Umbilical cord (tissue), 2 donors: ENCODE measurements at places on chromosomes 13 and 19. TPM values are rescaled to one million over a fixed set of nuclear protein-coding genes. Genes with fewer than 3 reads are reported as not detected.

DNA sequence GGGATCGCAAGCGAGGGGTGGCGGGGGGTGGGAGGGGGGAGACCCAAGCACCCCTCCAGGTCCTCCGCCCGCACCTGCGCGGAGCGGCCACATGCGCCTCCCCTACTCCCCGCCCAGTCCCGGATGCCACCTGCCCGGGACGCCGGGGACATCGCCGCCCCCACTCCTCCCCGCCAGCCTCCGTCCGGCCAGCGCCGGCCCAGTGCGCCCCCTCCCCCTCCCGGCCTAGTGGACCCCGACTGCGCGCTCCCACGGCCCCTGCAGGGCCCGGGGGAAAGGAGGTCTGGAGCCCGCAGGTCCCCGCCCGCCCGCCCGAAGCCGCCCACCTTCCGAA is 263 bp downstream of the RHPN2 start:
- DNase-seq: no peak

- no peak for DNase-seq
Measured at GRCh38 chr19:51600940-51601580, 29.1 kb downstream of the SIGLEC5 start.

- no peak for DNase-seq
Measured at GRCh38 chr13:43266936-43267615, 243.7 kb downstream of the DNAJC15 start.

DNA sequence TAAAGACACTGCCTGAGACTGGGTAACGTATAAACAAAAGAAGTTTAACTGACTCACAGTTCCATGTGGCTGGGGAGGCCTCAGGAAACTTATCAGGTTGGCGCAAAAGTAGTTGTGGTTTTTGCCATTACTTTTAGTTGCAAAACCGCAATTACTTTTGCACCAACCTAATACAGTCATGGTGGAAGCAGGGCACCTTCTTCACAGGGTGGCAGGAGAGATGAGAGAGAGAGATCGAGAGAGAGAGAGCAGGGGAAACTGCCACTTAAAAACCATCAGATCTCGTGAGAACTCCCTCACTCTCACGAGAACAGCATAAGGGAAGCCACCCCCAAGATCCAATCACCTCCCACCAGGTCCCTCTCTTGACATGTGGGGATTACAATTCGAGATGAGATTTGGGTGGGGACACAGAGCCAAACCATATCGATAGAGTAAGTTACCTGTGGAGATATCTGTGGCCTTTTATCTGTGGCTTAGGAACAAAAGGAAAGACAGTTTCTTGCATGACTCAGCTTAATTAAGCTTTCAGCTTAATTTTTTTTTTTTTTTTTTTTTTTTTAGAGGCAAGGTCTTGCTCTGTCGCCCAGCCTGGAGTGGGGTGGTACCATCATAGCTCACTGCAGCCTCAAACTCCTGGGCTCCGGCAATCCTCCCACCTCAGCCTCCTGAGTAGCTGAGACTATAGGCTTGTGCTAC is 7.6 kb upstream of the CABP5 start:
- DNase-seq: no peak

GRCh38 chr13:56351041-56351440 is 789.7 kb upstream of the PRR20A start:
- no peak for DNase-seq

DNA sequence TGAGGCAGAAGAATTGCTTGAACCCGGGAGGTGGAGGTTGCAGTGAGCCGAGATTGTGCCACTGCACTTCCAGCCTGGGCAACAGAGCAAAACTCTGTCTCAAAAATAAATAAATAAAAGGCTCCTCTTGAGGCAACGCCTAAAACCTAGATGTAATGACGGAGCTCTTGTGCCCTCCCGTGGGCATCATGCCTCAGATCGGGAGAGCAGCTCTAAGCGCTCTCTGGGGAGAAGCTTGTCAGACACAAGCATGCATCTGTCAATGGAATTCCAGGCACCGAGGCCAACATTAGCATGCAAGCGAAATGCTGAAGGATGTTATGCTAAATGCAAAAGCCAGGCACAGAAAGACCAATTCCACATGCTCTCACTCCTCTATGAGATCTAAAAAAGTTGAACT is 45.6 kb upstream of the MRI1 start:
- peak; percentile 63 for DNase-seq

- DNase-seq: no peak
Measured at GRCh38 chr13:37144661-37145060, 39.2 kb upstream of the CSNK1A1L start.

- DNase-seq: no peak
Measured at GRCh38 chr19:21947775-21948174, 63.0 kb downstream of the ZNF208 start.

- no peak for DNase-seq
Measured at GRCh38 chr13:36026531-36026930, 104.7 kb downstream of the DCLK1 start.

DNA sequence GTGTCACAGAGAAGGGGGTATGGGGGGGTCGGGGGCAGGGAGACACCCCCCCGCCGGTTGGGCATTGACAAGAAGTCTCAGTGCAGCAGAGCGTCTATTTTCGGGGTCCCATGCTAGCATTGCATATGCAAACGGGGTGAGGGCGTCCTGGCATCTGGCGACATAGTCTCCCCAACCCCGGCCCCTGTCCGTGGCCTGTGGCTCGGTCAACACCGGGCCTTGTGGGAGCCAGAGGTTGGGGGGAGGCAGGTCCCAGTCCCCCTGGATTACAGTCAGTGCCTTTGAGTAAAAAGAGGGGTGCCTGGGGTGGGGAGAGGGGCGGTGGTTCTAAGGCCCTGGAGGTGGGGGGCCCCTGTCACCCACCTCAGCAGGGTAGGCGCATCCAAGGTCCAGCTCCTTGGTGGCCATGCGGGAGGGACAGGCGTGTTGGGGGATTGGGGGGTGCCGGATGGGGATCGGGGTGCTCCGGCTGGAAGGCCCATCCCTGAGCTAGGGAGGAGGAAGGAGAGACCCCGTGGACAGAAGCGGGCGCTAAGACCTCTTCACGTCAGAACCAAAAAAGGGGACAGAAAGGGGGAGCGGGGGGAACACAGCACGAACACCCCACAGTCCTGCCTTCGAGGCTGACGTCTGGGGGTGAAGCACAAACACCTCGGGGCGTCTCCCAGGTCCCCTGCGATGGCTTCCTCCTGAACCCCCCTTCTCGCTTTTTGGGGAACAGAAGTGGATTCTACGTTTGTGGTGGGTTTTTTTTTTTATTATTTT is 20.9 kb downstream of the ZBTB7A start:
- DNase-seq: no peak

DNA sequence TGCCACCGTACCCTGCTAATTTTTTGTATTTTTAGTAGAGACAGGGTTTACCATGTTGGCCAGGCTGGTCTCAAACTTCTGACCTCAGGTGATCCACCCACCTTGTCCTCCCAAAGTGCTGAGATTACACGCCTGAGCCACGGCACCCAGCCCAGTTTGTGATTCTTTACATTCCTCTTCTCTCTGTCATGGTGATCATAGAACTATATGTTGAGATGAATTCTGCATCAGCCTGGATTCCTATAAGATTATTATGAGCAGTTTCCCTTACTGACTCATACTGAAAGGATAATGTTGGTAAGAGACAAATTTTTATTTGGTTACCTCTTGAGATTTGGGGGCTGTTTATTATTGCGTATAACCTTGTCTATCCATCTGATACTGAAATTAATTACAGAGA is 121.5 kb upstream of the CSNK1A1L start:
- peak; percentile 25 for DNase-seq

DNA sequence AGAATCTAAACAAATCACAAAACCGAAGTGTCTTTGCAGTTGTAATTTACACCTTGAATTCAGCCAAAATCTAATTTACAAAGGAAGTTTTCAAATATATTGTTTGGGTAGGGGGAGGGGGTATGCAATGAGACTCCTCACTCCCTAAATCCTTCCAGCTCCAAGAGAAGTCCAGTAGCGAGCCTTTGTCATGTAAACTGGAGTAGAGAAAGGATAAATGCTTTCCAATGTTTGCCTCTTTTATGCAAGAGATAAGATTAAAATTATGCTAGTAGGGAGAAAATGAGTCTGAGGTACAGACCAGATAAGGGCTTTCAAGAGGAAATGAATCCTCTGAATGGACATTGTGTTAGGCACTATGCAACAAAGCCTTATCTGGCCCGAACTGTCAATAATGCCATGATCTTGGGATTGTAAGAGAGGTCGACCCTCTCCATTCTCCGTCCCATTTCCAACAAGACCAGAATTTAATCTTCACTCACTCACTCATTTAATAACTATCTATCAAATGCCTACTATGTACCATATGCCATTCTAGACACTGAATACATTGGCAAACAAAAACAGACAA is 199.2 kb downstream of the LACC1 start:
- DNase-seq: no peak

GRCh38 chr13:67064920-67065319 is 165.2 kb downstream of the PCDH9 start:
- DNase-seq: peak; percentile 18

- DNase-seq: no peak
Measured at GRCh38 chr13:112954488-112955270, 14.3 kb upstream of the MCF2L start.

DNA sequence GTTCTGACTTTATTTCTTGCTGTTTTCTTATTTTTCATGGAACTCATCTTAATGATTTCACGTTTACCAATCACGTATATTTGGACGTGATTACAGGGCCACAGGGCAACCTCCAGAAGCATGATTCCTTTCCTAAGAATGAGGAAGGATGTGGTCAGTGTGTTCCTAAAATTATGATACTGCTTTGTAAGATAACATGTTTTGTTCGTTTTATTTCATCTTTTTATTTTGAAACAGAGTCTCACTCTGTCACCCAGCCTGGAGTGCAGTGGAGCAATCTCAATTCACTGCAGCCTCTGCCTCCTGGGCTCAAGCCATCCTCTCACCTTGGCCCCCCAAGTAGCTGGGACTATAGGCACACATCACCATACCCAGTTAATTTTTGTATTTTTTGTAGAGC is 24.8 kb upstream of the LAIR1 start:
- no peak for DNase-seq

- no peak for DNase-seq
Measured at GRCh38 chr19:2113439-2114211, 16.9 kb downstream of the IZUMO4 start.

DNA sequence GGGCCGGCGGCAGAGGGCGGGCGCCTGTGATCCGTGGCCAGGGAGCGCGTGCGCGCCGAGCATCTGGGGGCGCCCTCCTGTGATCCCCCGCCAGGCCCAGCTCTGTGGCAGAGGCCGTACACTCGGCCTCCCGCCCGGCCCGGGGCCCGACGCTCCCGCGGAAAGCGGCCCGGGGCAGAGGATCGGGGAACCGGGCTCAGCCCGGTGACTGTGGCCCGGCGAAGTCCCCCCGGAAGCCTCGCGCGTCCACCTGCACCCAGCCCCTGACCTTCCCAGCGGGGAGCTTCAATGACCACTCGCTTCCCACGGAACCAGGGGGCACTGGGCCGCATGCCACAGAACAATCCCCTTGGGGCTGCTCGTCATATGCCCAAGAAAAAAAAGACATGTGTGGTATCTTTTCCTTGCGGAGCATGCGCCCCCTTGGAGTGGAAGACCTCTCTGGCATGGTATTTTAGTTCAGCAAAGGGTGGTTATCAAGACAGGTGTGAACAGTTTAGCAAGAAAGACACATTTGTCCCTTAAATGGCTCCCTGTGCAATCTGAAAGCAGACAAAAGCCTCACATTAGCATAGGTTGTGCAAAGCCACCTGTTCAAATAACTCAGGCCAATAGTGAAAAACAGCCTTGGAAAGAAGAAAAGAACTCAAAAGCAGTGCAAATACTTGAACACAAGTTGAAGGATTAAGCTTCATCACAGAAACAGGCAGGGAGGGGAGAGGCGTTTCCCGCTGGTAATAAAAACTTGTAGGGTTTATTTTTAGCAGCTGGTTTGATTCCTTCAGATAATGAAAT is 290.9 kb upstream of the SOX21 start:
- peak; percentile 2 for DNase-seq

- peak; percentile 46 for DNase-seq
Measured at GRCh38 chr19:35462476-35462953, 14.5 kb downstream of the FFAR2 start.

GRCh38 chr13:50075619-50076097 is 60.4 kb downstream of the KCNRG start:
- DNase-seq: no peak

DNA sequence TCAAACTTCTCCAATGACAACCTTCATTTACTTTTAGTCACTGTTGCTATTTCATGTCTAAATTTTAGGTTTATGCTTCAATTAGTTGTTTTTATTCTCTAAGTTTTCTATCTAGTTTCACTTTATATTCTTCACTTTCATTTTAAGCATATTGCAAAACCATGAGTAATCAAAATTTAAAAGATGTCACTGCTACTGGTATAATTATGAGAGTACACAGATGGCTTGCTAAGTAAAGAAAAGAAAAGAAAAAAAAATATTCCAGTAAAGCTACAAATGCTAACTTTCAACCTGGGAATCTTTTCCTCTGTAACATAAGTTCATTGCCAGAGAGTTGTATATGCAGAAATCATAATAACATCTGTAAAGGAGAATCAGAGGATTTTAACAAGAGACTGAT is 1624.7 kb downstream of the PCDH9 start:
- peak; percentile 21 for DNase-seq

C19orf18 gene
- total RNA-seq: not detected

ZNF560 gene
- 8.4 TPM for total RNA-seq

FOSB gene
- 357 TPM for total RNA-seq

NCAN gene
- total RNA-seq: 0.72 TPM

IL17D gene
- total RNA-seq: 11.8 TPM

ZNF444 gene
- 15.2 TPM for total RNA-seq

C19orf12 gene
- 17.3 TPM for total RNA-seq

FLT1 gene
- 132 TPM for total RNA-seq

PBX4 gene
- total RNA-seq: 10.8 TPM

ZMYM2 gene
- 87.6 TPM for total RNA-seq

GRK1 gene
- not detected for total RNA-seq

PLPPR3 gene
- total RNA-seq: not detected
